Right lobe of liver (tissue), 6 donors: ENCODE measurements at places on chromosomes 4 and X. TPM values are rescaled to one million over a fixed set of nuclear protein-coding genes. Genes with fewer than 3 reads are reported as not detected.

Gene HAND2
- total RNA-seq: 11.2 TPM

DNA sequence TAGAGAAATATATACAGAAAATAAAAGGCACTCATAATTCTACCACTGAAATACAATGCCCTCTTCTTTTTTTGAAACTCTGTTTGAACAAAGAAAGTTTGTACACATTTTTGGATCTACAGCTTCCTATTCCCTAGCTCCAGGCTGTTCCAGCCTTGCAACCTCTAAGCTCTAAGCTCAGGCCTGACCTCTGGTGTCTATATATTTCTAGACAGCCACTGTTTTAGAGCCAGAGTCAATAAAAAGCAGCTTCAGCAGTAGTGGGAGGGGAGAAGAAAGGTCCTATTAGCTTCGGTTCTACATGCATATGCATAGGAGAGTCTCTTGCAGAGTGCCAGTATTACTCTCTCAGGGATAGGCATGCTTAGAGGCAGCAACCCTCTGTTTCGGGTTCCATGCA lies 39.7 kb downstream of the CLDN2 start:
- H3K27ac ChIP-seq: no peak overlapping the region
- H3K27me3 ChIP-seq: no peaks in the 10 kb centered on the region
- no peak for DNase-seq
- H3K4me3 ChIP-seq: no peak overlapping the region
- H3K36me3 ChIP-seq: no peaks in the 10 kb centered on the region

Gene SGMS2
- total RNA-seq: 12.3 TPM

DNA sequence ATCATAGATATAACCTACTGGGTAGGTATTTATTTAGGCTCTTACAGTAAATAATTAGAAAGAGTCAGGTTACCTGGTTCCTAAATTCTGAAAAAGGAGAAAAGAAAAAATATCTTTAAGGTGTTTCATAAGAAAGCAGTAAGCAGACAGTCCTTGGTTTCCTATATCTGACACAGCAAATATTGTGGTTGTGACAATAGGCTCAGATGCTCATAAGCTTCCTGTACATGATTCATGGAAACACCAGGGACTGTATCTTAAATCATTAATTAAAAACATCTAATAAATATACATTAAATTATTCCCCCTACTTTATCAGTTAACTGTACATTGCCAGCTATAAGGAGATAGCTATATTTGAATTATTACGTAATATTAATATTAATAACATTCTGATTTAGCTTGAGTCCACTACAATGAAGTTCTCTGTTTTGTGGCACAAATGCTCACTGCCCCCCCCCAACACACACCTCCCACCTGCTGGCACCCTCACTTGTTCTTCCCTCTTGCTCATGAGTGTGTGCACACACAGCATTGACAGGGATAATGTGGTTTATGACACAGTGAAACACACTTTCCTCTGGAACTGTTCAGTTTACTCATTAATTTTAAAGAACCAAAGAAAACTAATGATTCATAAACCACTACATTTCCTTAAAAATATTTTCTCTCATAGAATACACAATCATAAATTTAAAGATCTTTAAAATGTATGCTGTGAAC lies 187.4 kb downstream of the NR3C2 start:
- H3K27ac ChIP-seq: no peak overlapping the region
- H3K4me1 ChIP-seq: peaks cover 7% of the 10 kb centered on the region
- no peak overlapping the region for H3K4me3 ChIP-seq
- no peak for DNase-seq

- H3K27me3 ChIP-seq: no peaks in the 10 kb centered on the region
- no peaks in the 10 kb centered on the region for H3K4me1 ChIP-seq
- no peaks in the 10 kb centered on the region for H3K36me3 ChIP-seq
- DNase-seq: no peak
- H3K4me3 ChIP-seq: no peak overlapping the region
These were observed 204.2 kb upstream of the GPRIN3 start for GRCh38 chr4:89511776-89512175.

GRCh38 chrX:19867411-19867732 lies 20.0 kb downstream of the SH3KBP1 start:
- H3K27ac ChIP-seq: no peak overlapping the region
- no peaks in the 10 kb centered on the region for H3K4me1 ChIP-seq
- no peaks in the 10 kb centered on the region for H3K36me3 ChIP-seq
- DNase-seq: no peak
- H3K4me3 ChIP-seq: no peak overlapping the region

Gene GYPB
- total RNA-seq: 0.61 TPM

Gene UGT8
- total RNA-seq: not detected

DNA sequence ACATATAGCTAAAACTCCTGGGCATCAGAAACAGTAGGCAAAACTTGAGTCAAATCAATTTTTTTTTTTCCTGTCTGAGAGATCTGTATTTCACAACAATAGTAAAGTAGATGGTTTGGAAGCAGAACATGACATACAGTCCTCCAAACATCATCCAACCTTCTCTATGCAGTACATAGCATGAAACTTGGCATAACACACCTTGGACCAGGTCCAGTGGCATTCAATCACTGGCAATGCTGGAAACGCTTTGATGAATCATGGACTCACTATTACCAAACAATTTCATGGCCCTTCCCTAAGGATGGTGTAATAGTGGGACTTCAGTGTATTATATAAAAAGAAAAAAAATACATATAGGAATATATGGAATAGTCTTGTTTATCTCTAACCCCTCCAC lies 154.6 kb downstream of the FMR1NB start:
- no peak for DNase-seq
- H3K27ac ChIP-seq: no peak overlapping the region
- no peak overlapping the region for H3K4me3 ChIP-seq
- H3K4me1 ChIP-seq: no peaks in the 10 kb centered on the region
- H3K27me3 ChIP-seq: no peaks in the 10 kb centered on the region
- H3K36me3 ChIP-seq: no peaks in the 10 kb centered on the region
